ENCODE measurements at places on chromosomes 2 and 18. TPM values are rescaled to one million over a fixed set of nuclear protein-coding genes. Genes with fewer than 3 reads are reported as not detected.
A peak's percentile ranks its signal among the peaks of the same experiment; 100 is the strongest.

DNA sequence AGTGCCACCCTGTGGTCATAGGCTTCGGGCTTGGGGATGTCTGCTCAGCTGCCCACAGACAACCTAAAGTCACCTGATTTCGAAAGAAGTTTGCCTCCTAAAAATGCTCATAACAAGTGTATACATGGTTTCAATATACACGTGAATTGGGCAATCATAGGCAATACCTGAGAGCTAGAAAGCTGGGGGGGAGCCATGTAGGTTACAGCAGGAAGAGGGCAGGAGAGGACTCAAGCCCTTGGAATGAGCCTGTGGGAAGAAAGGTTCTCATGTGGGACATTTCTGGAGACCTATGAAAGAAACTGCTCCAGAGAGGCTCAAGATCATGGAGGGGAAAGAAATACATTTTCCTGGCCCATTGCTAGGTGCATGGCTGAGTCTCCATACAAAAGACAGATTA is 109.7 kb downstream of the ACOXL start:
- DNase-seq: no peak

The GNLY gene
- polyA plus RNA-seq: 13.6 TPM

The HTR2B gene
- 0.24 TPM for polyA plus RNA-seq

GRCh38 chr2:188956961-188957360 is 17.2 kb upstream of the COL3A1 start:
- no peak for DNase-seq

DNA sequence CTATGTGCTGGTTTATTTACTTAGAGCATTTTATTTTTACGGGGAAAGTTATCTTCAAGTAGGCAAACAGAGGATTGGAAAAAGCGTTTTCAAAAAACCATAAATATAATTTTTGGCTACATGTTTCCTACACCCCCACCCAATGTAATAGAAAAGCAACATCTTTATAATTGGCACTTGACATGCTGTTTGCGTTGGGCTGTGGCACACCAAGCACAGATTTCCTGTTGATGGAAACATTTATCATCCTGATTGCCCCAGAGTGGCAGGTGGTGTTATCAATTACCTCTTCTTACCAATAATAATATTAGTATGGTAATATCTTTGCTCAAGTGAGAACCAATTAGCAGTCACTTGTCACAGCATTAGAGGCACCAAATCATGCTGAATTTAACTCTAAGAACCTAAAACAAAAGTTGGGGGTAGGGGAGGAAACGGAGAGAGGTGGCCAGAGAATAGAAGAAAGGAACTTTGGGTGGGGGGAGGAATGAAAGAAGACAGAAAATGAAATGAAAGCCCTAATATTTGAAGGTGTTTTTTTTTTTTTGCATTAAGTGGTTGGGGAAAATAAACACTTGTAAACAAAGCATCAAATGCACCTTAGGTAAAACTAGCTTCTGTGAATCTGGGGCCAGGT is 3.8 kb upstream of the SALL3 start:
- no peak for DNase-seq

GRCh38 chr2:178829299-178829960 is 22.2 kb upstream of the TTN start:
- peak; percentile 53 for DNase-seq

- no peak for DNase-seq
Measured at GRCh38 chr2:8219631-8220355, 462.1 kb upstream of the ID2 start.

The NTSR2 gene
- polyA plus RNA-seq: not detected

The SLC9A4 gene
- polyA plus RNA-seq: not detected

The WDR7 gene
- polyA plus RNA-seq: 5.0 TPM

All from lung (tissue), 17 donors.